ENCODE measurements at places on chromosomes 6 and 20.

GRCh38 chr6:22157233-22157632 lies 139.6 kb downstream of the PRL start:
- no peak for DNase-seq

GRCh38 chr6:96212066-96212465 lies 196.3 kb downstream of the FUT9 start:
- no peak for DNase-seq

GRCh38 chr20:35776513-35777101 lies 4.8 kb downstream of the PHF20 start:
- no peak for DNase-seq

- DNase-seq: no peak
Observed at GRCh38 chr20:57652606-57653545, 32.6 kb upstream of the ZBP1 start.

DNA sequence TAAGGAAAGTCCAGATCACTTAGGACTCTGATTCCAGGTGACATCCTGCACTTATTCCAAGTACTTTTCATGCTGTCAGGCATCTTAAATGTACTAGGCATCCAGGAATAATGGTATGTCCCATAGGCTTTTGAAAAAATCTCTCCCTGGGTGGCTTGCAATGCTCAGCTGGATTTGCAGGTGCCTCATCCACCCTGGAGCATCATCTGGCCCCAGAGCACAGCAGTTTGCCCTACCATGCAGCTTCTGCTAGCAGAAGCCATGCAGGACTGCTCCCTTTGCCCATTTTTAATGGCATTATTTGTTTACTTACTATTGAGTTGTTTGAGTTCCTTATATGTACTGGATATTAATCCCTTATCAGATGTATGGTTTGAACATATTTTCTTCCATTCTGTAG lies 45.2 kb downstream of the DZANK1 start:
- no peak for DNase-seq

- no peak for DNase-seq
Observed at GRCh38 chr6:3019065-3019464, 19.4 kb downstream of the NQO2 start.

DNA sequence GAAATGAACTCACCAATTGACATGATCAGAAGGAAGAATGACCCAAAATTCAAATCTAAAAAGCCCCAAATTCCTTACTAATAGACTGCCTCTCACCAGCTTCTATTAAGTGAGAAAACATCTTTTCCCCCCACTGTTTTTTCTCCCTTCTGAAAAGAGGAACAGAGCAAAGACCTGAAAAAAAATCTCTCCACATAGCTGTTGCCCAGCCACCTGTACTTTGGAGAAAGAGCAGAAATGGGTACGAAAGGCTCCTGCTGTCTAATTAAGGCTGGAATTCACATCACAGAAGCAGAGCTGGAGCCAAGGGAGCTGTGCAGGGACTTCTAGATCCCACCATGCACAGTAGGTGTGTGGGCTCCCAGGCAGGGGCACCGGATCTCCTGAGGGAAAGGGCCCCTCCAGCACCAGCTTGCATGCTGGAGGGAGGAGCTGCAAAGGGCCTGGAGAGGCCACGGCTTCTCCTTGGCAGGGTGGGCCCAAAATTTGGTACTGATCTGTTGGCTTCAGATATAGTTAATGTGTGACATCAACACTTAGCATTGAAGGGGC lies 73.2 kb upstream of the DUSP22 start:
- DNase-seq: no peak

DNA sequence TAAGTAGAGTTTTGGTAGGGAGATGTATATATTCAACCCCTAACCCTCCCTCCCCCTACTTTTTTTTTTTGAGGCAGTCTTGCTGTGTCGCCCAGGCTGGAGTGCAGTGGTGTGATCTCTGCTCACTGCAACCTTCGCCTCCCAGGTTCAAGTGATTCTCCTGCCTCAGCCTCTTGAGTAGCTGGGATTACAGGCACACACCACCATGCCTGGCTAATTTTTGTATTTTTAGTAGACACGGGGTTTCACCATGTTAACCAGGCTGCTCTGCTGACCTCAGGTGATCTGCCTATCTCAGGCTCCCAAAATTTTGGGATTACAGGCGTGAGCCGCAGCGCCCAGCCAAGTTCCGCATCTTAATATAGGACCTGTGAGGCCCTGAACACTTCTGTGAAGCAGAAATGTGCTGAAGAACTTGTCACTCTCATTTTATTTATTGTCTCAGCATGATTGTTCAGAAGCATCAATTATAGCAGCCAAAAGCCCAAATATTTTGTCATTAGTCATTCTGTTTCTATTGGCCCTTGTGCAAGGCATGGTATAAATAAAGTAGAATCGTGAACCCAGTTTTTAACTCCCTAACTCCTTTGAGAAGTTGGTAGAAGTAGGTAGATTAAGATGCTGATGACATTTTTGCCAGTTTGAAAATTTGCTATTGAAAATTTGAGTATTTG lies 19.4 kb downstream of the DSTN start:
- DNase-seq: no peak

DNA sequence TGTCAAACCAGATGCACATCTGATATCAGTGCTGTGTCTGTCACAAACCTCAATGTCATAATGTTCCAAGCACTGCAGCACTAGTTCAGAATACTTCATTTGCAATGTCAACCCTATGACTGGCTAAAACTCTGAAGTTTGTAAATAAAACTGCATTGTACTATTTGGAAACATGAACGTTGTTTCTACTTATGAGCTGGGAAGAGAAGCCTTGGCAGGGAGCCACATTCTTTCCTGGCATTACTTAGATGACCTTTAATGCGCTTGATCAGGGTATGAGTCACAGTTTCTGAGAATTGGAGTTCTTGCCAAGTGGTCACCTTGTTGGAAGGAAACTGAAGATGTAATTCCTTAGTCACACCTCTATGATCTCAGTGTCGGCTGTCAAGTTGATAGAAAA lies 664.8 kb upstream of the MMS22L start:
- DNase-seq: no peak

GRCh38 chr6:48144021-48144420 lies 33.0 kb upstream of the PTCHD4 start:
- DNase-seq: no peak
